Thoracic aorta (tissue), 2 donors: ENCODE measurements at places on chromosomes 2 and 18.

- no peak for DNase-seq
Measured at GRCh38 chr18:72541871-72542332, 2.2 kb downstream of the CBLN2 start.

DNA sequence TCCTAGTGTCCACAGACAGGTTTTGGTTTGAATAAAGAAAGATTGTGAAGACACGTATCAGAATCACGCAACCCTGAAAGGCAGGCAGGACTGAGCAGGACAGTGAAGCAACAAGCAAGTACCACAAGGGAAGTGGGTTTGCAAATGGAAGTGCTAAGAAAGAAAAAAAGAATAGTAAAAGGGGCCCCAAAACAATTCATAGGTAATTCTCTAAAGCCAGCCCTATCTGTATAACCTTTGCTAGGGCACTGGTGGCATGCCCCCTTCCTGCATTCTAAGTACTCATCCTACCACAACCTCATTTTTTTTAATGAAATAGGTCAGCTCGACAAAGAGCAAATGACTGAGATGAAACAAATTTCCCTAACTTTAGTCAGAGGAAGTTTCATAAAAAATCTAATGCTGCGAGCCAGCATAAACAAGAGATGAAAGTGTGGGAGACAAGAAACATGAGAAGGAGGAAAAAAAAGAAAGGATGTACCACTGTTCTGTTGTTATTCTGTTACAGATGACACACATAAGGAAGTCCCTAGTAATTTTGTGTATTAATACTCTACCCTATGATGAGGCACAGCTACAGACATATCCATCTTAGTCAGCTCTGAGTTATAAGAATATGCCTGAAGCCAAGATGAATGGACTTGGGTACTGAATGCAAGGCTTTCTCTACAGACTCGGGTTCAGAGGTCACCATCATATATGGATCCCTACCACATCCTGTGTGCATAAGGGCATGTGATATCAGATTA, 32.2 kb downstream of the IKZF2 start:
- no peak for DNase-seq

DNA sequence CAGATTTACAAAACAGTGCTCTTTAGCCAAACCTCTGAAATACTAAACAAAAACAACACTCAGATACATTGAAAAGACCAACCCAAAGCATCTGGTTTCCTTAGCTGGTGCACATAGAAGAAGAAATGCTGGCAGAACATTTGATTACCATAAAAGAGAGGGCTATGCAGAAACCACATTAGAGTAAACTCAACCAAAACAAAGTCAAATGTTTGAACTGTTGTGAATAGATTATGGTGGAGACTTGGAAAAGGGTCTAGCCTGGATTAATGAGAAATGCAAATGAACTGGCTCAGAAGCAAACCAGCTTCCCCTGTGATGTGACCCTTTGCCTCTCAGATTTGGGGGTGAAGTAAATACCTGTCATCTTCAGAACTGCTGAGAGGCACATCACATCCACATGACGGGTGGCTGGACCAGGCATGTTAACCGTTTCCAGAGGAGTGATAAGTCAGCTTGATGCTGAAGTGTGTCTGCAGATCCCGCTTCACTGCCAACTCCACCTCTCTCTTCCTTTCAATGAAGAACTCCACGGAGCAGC, 153.0 kb downstream of the NRP2 start:
- DNase-seq, result no peak

DNA sequence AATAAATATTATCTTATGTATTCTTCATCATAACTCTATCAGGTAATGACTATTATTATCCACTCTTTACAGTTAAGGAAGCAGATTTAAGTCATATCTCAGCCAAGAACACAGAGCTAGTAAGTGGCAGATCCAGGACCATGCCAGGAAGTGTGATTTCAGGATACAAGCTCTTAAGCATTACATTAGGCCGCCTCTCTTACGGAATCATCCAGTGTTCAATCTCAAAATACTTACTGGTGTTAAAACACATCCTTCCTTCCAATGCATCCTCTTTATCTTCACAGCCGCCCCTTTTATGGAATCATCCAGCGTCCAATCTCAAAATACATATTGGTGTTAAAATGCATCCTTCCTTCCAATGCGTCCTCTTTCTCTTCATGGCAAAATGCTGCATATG, 14.7 kb upstream of the RGPD4 start:
- no peak for DNase-seq

DNA sequence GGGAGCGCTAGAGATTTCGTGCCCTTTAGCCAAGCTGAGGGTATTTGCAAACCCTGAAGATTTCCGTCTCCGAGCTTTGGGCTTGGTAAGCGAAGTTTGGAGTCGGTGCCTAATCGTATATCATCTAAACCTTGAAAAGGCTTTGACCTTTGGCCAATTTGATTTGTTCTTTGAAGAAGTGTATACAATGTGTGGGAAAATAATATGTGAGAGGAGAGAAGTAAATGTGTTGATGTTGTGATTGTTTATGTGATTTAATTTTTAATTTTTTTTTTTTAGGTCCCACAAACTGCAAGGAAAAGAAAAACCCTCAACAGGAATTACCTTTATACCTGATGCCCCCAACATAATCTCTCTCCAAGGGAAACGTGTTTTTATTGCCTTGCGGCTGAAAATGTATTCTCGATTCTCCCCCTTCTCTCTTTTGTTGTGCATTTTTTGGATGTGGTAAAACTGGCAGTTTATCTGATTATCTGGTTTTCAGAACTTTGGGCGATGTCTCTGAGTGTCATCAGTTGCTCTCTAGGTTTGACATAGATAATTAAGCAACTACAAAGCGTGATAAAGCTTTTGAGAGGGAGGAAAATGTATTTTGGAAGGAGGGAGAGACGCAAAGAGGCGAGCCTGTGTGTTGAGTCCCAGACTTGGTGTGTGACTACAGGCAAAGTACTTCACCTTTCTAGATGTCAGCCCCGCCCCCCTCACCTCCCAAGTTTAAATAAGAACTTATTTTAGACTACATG, 912 bp upstream of the FBXO11 start:
- no peak for DNase-seq

DNA sequence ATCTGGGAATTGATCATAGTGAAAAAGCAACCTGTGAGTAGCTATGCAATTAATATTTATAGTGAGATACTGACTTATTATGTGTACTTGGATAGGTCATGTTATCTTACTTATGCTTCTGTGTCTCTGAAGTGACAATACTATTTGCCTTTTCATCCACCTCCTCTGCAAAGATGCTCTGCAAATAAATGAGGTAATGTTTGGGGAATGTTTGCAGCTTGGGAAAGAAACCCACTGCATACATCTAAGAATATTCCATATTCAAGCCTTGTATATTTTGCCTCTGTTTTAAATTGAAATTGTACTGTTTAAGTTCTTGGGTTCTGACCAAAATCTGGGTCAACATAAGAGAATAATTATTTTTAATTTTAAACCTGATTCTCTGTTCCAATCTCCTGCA, 217.4 kb upstream of the DTNA start:
- DNase-seq, result no peak

GRCh38 chr2:67572721-67573435, 175.7 kb downstream of the ETAA1 start:
- no peak for DNase-seq

DNA sequence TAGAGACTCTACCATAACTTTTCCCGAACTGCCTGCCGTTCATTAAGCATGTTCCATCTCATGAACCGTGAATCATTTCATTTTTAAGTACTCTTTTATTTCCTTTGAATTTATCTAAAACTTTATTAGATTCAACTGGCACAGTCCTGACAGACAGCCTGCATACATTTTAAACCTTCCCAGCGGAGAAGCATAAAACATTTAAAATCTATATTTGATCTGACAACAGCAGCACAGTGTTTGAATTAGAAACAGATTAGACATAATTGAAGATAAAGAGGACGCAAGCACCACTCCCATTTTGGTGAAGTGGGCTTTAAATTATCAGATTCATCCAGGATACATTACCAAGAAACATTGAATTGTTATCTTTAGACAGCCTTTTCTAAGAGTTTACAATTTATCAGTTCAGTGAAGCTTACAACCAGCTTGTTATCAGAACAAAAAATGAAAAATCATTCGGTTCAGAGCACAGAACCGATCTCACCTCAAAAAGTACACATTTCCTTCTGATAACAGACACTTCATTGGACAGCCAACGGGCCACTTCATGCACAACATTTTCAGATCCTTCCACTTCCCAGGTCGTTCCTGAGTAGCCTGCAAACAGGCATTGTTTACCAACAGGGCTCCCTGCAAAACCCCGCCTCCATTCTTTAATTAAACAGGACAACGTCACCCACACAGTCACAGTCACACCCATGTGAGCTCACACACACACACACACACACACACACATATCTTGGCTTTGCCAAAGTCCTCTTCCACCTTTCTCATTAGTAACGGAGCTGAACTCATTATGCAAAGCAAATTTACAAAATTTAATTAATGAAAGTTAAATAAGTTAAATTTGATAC, 171.2 kb downstream of the SP3 start:
- DNase-seq, result no peak

- no peak for DNase-seq
Measured at GRCh38 chr2:38248707-38249106, 128.4 kb downstream of the ATL2 start.

- DNase-seq, result no peak
Measured at GRCh38 chr2:146412625-146413024, 1432.2 kb upstream of the ACVR2A start.

GRCh38 chr2:23091900-23092299, 293.1 kb upstream of the KLHL29 start:
- no peak for DNase-seq

DNA sequence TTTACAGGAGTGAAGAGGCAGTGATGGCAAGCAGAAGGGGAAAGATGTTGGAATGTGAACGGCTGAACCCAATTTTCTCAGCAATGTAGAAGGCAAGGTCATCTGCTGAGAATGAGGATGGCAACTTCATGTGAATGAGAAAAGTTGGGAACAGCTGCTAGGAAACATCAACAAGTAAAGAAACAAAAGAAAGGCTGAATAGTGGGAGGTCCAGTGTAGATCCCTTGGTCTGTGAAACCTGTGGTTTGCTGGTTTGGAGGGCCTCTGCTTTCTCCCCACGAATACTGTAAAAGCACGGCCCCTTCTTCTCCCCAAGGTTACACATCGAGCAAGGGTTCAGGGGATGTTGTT, 27.4 kb downstream of the MARCHF4 start:
- DNase-seq, result no peak

DNA sequence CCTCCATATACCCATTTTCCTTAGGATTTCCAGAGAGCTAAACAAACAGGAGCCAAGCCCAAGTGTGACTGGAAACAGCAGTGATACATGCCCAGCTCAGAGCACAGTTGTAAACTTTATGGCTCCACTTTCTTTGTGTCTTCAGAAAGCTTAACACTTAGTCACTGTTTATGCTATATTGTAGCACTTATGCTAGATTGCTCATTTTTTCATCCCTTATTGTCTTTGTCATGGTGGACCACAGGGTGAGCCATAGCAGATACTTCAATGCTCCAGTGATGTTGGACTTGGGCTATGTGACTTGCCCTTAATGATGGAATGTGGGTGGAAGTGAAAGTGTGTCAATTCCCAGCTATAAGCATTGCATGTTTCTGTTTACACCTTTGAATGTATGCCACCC, 401.6 kb downstream of the METTL4 start:
- DNase-seq, result no peak

DNA sequence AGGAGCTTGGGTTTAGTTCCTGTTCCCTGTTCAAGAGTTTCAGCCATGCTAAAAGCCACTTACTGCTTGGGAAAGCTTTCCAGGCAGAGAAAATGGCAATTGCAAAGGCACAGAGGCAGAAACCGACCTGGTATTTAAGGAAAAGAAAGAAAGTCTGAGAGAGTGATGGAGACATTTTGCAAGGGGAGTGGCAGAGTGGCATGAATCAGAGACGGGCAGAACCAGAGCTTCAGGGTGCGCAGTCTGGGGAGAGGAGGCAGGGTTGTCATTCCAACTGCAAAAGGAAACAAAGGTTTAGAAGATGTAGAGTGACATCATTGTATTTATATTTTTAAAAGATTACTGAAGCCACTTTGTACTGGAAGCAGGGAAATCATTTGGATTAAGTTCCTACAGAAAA, 14.9 kb upstream of the GNAL start:
- DNase-seq, result no peak

GRCh38 chr2:174158003-174158402, 90.3 kb downstream of the OLA1 start:
- no peak for DNase-seq

GRCh38 chr2:55511508-55512124, 7.9 kb upstream of the CFAP36 start:
- no peak for DNase-seq

GRCh38 chr18:36073676-36074075, 6.3 kb upstream of the RPRD1A start:
- DNase-seq, result no peak

- DNase-seq, result no peak
Measured at GRCh38 chr2:237625777-237626176, 1.6 kb upstream of the LRRFIP1 start.

GRCh38 chr18:45049578-45050319, 369.1 kb downstream of the SETBP1 start:
- DNase-seq, result no peak

DNA sequence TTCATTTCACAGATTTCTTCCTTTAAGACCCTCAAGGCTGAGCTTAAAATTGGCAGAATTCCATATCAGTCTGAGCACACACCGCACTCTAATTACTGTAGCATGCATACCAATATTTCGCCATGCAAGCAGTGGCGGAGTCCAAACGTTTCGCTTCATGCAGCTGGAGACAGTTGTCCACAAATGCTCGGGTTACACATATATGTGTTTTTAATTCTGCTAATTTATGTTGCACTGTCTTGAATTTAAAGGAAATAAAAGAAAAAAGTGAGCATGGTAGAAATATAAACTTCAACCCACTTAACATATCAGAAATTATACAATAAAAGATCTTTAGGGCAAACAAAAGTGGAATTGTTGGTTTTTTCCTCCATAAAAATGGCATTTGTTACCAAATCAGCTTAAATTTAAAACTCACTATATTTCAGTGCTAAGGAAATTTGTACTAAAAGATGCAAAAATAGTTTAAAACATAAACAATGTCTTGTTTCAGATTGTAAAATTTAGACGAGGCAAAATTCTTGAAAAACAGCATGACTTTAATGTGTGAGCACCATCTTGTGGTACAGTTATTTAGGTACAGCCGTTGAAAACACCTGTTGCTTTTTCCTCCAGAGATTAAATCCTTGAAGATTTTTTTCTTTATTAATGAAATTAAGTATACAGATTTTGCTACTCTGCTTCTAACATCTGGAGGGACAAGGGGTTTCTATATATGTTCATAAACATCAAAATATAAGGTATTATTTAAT, 24.1 kb upstream of the KANSL1L start:
- DNase-seq, result no peak
